Hair follicular keratinocyte (primary cell): ENCODE measurements at places on chromosomes 16 and 17. TPM values are rescaled to one million over a fixed set of nuclear protein-coding genes. Genes with fewer than 3 reads are reported as not detected.

POLR2A gene
- 31.9 and 33.7 TPM in 2 replicates for total RNA-seq

SLC35G6 gene
- total RNA-seq = not detected in 2 replicates

ASB16 gene
- not detected in 2 replicates for total RNA-seq

TBC1D3H gene
- total RNA-seq = not detected in 2 replicates

CD300LG gene
- not detected in 2 replicates for total RNA-seq

RAPGEFL1 gene
- 6.8 and 7.1 TPM in 2 replicates for total RNA-seq

SHISA9 gene
- under 0.01 and 0.30 TPM in 2 replicates for total RNA-seq

KRT14 gene
- total RNA-seq = 10,563 and 10,587 TPM in 2 replicates

KRTAP4-5 gene
- total RNA-seq = not detected in 2 replicates

CPHXL2 gene
- total RNA-seq = not detected in 2 replicates

COQ9 gene
- 35.9 and 38.7 TPM in 2 replicates for total RNA-seq
